T-helper 2 cell (primary cell): ENCODE measurements at places on chromosomes 5 and 9.

GRCh38 chr5:142118155-142118686 is 9.6 kb downstream of the NDFIP1 start:
- DNase-seq, result no peak

GRCh38 chr9:32552172-32552872 is at the start of the genes SMIM27 and TOPORS:
Gene SMIM27, plus strand, starts transcription at chr9:32552327. Its CDS starts 108 bp downstream, at chr9:32552435.
Gene TOPORS, minus strand, starts transcription at chr9:32552586. Its CDS starts 150 bp downstream, at chr9:32552436.
- DNase-seq, result peak; percentile 78

DNA sequence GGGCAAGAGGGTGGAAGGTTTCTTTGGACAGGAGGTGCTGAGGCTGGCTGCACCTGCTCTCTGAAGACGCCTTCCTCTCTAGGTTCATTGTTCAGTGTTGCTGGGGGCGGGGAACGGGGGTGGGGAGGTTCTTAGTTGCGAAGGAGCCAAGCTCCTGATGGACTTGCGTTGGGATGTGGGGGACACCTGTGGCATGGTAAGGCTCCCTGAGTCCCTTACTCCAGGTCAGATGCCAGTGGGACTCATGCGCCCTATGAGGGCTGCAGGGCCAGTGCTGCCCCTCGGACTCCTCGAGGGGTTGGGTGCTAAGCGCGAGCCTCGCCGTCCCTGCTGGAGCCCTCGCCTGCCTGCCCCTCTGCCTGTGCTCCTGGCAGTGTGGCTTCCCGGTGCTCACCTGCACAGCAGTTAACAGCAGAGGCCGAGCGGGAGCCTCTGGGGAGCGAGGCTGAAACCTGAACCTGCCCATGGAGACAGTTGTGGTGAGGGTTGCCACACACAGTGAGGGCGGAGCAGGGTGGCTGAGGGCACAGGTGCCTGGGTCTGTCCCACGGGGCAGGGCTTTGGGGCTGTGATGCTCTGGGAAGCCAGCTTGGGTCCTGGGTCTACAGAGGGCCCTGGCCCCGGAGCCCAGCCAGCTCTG is 5.5 kb downstream of the RNU6ATAC start:
- no peak for DNase-seq

DNA sequence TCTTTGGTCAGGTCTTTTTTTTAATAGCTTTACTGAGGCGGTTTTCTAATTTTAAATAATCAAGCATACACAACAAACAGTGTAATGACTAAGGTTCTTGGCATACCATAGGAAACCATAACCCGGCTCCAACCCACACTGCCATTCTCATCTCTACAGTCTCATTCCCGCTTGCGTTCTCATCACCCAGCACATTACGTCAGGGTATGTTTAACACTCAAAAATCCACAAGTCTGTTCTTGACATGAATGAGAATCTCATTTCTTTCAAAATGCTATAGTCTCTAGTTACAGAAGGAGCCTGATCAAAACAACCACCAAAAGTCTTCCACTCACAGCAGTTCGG is 505 bp downstream of the C5orf34 start:
- no peak for DNase-seq

DNA sequence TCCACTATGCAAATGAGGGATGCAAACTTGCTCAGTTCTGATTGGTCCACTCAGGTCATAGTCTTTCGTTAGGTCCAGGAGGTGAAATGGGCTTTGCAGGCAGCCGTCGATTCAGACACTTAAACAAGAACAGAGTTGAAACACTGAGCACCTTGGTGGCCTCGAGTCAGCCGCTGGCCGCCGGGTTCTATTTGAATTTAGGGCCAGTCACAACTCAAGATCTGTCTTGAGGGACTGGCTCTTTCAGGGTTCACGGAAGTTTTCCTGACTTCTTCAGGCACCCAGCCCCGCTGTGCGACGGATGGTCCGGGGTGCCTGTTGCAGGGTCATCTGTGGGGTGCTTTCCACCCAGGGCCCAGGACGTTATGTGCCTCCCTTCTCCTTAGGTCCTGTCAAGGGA is 412.8 kb upstream of the IRX4 start:
- DNase-seq, result no peak

DNA sequence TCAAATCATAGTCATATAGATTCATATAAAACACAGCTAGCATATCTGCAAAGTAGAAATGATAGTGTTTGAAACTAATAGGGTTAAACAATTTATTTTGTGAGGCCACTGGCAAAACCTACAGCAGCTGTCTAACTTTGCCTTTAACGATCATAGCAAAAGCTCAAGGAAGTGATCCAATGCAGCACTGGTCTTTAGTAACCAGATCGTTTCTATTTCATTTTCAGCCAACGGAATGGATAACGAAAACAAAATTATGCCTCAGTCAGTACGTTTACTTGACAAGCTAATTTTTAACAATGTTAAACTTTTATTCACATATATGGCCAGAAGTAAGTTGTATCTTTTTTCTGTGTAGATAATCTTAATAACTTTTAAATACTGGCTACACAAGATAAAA is 17.7 kb downstream of the MLLT3 start:
- DNase-seq, result peak; percentile 57

GRCh38 chr9:107644733-107645463 is 155.3 kb upstream of the KLF4 start:
- DNase-seq, result no peak

DNA sequence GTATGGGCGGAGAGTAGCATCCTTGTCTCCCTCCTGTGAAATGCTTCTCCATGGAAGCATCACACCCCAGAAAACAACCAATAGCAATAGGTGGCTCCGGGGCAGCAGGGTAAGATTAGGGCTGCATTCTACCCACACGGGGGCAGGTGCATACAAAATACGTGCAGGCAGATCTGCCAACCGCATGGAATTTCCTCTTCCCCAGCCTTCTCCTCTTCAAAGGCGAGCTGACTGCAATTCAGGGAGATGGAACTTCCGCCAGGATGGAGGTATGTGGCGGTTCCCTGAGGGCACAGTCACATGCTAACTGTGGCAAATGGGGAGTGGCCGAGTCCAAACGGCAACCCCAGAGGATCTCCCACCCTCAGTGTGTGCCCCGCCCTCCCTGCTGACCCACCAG is 81.5 kb downstream of the LMNB1 start:
- no peak for DNase-seq

GRCh38 chr9:126805554-126806262 is 868 bp downstream of the ZBTB43 start:
- DNase-seq, result peak; percentile 85

- no peak for DNase-seq
These were observed 86.7 kb upstream of the PCA3 start for GRCh38 chr9:76677481-76678055.

GRCh38 chr5:146394486-146394885 is 52.6 kb upstream of the TCERG1 start:
- DNase-seq, result no peak

GRCh38 chr5:150529555-150529954 is 21.6 kb downstream of the NDST1 start:
- no peak for DNase-seq
